ENCODE measurements at places on chromosomes 11 and 22. TPM values are rescaled to one million over a fixed set of nuclear protein-coding genes. Genes with fewer than 3 reads are reported as not detected.

The CALCA gene
- total RNA-seq: not detected

The CNTN5 gene
- total RNA-seq: not detected

The NTM gene
- not detected for total RNA-seq

DNA sequence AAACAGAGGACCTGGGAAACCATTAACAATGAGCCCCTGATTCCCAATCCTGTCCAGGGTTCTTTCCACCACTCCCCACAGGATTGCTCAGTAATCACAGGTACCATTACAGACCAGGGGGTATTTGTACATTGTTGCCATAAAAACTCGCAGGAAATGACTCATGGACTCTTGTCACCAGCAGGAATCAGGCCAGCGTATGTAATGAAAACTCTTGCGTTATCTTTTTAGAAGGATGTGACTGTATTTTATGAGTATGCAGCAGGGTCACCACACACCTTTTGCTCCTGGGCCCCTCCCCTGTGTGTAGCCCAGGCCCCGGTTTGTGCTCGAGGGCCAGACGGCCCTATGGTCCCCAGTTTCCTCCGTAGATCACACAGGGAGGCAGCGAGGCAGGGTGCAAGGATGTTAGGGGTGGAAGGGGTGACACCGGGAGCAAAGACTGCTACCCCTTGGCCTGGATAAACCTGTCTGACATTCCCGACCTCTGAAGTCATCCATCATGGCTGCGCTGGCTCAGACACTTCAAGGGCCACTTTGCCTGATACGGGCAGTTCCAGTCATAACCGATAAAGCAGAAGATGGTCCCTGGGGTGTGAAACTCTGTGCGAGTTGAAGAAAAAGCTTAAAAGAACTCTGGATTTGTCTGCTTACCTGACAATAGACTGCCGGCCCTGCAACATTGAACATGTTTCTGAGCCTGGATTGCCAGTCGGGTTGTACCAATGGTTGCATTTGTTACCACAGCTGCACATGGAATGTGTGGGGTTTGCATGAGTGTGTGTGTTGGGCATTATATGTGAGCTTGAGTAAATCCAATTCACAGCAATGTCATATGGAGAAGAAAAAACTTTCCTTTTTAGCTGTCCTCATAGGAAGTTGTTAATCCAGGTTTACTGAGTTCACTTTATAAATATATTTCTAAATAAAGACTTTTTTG is 56.9 kb downstream of the MICAL2 start:
- DNase-seq: no peak

- DNase-seq: no peak
These were observed 10.5 kb downstream of the TOLLIP start for GRCh38 chr11:1298695-1299492.

DNA sequence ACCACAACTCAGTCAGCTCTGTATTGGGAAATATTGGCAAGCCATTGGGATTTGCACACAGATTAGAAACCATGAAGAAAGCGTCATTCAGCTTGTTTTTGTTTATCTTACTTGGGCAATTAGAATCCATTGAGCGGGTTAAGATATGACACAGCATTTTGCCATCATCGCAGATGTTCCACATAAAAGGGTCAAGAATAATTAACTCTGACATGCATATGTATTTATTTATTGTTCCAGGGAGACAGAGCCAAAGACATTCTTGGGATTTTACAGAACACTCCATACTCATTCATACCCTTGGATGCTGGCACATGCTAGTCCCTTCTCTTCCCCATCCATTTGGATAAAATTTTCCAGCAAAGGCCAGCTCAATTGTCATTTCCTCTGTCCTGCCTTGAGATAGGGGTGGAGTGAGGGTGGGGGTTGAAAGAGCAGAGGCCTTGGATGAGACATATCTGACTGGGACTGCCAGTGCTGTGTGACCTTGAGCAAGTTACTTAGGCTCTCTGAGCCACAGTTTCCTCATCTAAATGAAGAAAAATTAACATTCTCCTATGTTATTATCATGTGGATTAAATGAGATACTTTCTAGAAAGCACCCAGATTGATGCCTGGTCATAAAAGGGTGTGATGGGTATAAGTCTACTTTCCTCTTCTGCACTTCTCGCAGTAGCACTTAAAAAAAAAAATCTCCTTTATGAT is 179.7 kb downstream of the RRAS2 start:
- no peak for DNase-seq
